ENCODE measurements at places on chromosomes 1 and 21. TPM values are rescaled to one million over a fixed set of nuclear protein-coding genes. Genes with fewer than 3 reads are reported as not detected.

DNA sequence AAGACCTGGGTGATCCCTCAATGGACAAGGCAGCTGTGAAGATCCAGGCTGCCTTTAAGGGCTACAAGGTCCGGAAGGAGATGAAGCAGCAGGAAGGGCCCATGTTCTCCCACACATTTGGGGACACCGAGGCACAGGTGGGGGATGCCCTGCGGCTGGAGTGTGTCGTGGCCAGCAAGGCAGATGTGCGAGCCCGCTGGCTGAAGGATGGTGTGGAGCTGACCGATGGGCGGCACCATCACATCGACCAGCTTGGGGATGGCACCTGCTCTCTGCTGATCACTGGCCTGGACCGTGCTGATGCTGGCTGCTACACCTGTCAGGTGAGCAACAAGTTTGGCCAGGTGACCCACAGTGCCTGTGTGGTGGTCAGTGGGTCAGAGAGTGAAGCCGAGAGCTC lies 85.2 kb downstream of the TRIM11 start:
- no peak for DNase-seq

GRCh38 chr1:243991650-243992049 lies 59.4 kb upstream of the ZBTB18 start:
- DNase-seq = no peak

- no peak for DNase-seq
These were observed 96.9 kb downstream of the KCNJ6 start for GRCh38 chr21:37819372-37819771.

DNA sequence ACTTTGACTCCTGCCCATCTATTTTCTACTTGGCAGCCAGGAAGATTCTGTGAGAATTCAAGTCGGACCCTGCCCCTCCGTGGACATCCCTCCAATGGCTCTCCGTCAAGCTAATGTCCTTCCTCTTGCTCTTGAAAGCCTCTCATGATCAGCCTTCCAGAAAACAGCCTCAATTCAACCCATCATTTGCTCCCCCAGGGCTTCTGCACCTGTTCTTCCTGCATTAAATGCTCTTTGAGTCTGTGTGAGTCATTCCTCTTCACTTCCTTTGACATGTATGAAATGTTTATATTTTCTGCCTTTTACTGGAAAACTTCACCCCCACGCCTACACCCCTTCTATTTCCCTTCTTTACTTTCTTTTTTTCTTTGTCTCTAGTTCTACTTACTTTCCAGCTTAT lies 734.1 kb upstream of the ZP4 start:
- no peak for DNase-seq

GRCh38 chr1:67166196-67166595 lies at the start of gene IL23R:
TSS of gene IL23R (plus strand) at chr1:67166454. CDS start at chr1:67168121, 1,667 bp downstream.
- no peak for DNase-seq

DNA sequence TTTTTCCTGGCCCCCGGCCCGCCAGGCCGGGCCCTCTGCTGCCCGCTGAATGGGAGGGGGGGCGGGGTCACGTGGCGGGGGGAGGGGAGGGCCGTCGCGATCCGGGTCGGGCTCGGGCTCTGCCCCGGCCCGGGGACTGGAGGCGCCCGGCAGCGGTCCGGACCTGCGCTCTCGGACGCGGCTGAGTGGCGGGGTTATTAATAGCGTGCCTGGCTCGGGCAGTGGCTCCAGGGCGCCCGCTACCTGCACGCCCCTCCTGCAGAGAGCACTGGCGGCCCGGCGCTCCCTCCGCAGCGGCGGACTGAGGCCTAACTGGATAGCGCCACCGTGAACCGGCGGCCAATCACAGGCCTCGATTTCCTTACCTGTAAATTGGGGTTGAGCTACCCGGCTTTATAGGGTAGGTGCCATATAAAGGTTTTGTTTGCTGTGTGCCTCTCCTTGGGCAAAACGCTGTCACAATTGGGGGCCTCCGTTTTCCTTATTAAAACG lies 28.1 kb downstream of the AHDC1 start:
- DNase-seq = peak; percentile 92

DNA sequence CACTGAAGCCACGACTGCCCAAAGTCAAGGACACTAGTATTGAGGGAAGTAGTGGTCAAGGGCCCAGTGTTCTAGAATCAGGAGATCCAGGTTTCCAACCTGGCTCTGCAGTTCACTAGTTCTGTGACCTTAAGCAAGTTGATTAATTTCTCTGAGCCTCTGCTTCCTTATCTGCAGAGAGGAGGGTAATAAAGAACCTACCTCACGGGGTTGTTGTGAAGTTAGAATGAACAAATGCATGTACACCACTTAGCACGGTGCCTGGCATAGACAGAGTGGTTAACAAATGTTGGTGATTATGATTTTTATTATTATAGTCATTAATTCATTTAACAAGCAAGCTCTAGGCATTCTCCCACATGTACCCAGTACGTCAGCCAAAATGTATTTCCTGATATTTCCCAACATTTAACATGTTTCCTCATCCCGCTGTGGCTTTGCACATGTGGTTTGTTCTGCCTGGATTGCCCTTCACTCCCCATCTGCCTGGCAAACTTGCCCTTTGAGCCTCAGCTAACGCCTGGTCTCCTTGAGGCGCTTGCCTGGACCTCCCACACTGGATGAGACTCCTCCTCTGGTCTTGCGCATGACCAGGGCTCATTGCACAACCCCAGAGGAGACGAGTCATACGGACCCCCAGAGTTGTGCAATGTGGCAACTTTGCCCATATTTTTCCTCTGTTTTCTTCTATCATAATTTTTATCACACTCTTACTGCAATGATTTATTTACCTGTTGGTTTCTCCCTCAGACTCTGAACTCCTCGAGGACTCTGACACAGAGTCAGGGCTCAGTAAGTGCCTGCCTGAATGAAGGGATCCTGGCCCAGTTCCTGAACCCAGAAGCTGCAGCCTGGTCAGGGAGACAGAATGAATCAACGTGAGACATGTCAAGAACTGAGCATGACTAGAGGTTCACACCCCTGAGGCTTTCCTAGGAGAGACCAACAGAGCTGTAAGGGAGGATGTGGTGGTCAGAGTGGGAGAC lies 20.7 kb upstream of the MFSD2A start:
- DNase-seq = peak; percentile 84

GRCh38 chr1:106224426-106224825 lies 832.0 kb upstream of the PRMT6 start:
- DNase-seq = no peak

GRCh38 chr1:64755361-64755760 lies 10.5 kb downstream of the RAVER2 start:
- no peak for DNase-seq

The WDR64 gene
- total RNA-seq = 0.54 TPM

The ACOT11 gene
- total RNA-seq = 26.2 TPM

Measured in right cardiac atrium (tissue), 5 donors.